ENCODE measurements at places on chromosomes 16 and 17.

DNA sequence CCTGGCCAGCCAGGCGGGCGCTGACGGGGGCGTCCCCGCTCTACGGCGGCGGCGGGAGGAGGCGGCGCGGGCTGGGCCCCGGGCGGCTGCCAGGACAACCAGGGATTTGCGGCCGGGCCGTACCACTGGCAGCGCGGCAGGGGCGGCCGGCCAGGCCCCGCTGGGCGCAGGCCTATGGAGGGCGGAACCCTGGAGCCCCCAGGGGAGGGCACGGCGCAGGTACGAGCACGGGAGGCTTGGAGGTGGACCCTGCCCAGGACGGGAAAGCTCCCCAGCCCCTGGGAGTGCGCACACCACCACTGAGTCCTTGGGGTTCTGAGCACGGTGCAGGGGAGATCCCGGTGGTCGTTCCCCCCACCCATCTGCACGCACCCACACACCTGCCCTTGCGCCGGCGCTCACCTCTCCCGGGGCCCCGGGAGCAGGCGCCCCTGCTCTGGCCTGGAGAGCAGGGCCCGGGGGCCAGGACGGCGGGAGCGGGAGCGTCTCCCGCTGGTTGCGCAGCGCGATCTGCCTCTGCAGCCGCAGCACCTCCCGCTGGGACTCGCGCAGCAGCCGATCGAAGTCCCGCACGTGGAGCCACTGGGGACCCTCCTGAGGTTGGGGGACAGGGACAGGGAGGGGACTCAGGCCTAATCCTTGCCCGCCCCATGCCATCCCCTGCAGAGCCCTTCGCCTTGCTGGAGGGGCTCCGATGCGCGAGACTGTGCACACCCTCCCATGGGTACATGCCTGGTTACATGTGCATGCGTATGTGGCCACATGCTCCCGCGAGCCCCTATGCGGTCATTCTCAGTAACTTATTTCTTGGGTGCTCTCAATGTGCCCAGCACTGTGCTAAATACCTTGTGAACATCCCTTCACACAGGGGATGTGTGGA is 3.9 kb downstream of the TSPOAP1 start:
- DNase-seq, result peak; percentile 50

DNA sequence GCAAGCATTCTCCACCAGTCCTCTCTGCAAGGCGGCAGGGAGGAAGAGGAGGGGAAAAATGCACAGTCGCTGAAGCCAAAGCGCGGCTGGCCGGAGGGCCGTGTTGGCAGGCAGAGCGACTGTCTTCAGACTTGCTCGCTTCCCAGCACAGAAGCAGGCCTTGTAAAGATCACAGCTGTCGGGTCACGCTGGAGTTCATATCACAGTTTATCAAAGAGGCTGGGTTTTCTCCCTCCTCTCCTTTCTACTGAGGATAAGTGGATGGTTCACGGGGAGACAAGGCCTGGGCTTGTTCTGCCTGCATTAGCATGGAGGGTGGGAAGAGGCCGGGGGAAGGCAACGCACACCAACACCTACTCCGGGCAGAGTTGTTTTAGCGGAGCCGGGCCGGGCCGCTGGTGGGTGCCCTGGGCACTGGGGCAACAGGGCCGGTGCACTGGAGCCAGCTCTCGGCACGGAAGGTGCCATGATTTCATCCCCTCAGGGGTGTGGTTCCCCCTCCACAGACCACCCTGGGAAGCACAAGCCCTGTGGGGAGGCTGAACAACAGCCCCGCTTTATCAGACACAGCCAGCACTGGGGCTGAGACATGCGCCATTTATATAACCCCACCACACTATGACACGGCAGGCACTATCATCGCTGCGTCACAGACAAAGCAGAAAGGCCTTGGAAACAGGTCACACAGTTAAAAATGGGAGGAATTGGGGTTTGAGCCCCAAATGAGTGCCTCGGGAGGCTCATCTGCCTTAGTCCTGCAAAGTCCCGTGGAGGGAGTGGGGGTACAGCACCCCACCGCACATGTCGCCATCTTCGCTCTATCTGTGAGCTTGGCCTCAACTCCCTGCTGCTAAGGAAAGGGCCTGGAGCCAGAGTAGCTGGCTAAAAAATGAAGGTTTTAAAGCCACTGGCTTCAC is 40.3 kb upstream of the MTSS2 start:
- DNase-seq, result no peak

- no peak for DNase-seq
Measured at GRCh38 chr17:72516772-72517399, 396.1 kb downstream of the SOX9 start.

- DNase-seq, result no peak
Measured at GRCh38 chr16:30565526-30565925, 6.0 kb downstream of the ZNF688 start.

GRCh38 chr17:4440690-4441686 is 7.2 kb downstream of the SPNS3 start:
- no peak for DNase-seq

GRCh38 chr17:45279898-45280297 is 18.0 kb upstream of the SPATA32 start:
- DNase-seq, result no peak

DNA sequence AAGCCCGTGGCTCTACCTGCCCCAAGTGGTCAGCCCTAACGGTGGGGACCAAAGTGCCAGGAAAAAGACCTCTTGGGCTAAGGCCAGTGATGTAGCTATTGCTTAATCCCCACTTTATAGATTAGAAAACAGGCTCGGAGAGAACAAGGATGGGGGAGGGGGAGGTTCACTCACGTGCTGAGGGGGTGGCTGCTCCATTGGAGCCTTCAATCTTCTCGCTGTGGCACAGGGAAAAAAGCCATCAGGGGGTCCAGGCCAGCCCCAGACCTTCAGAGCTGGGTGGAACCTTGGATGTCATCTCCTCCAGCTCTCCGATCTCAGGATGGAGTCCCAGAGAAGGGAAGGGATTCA is 45.9 kb downstream of the SRCIN1 start:
- DNase-seq, result no peak

DNA sequence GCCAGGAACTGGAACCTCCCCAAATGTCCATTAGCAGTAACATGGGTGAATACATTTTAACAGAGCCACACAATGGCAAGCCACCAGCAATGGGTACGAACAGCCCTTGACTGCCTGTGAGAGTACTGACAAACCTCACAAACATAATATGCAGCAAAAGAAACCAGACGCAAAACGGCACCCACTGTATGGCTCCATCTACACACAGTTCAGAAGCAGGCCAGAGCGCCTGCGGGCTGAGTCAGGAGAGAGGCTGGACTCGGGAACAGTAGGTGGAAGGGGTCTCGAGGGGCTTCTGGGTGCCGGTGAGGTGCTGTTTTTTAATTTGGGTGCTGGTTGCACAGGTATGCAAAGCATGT is 77.4 kb upstream of the TOB1 start:
- DNase-seq, result no peak

DNA sequence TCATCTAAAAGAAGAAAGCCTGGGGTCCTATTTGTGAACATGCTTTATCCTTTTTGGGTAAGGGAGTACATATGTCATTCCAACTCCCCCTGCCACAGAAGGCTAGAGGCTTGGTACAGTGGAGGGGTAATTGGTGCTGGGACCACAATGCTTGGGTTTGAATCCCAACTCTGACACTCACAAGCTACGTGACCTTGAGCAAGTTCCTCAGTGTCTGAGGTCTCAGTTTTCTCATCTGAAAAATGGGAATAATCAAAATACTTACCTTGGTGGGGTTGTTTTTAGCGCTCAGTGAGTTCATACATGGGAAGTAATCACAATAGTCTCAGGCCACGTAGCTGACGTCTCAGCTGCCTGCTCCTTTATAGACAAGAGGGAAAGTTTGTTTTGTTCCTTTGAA is 150.8 kb downstream of the CPPED1 start:
- DNase-seq, result no peak

- no peak for DNase-seq
Measured at GRCh38 chr17:82823004-82823403, 16.8 kb downstream of the ZNF750 start.

- DNase-seq, result no peak
Measured at GRCh38 chr17:82101301-82101715, 3.3 kb upstream of the FASN start.

DNA sequence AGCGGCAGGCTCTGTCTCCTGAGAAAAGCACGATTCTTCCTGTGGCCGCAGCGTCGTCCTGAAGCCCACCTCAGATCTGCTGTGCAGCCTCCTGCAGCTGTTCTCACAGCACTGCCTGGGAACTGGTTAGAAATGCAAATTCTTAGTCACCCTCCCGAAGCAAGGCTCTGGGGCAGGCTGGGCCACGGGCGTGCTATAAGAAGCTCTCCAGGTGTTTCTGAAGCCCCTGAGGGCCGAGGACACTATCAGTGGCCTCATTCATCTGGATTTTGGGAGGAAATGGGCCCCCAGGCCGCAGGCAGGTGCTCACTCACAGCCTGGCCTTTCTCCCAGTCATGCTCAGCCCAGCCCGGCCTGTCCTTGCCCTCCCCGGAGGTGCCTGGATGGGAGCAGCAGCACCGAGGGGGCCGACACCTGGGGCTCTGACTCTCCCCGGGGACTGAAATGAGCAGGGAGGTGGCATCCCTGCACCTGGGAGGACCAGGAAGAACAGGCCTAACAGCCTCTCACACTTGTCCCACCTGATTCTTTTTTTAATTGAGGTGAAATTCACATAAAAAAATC is 10.4 kb upstream of the NLRC3 start:
- no peak for DNase-seq

GRCh38 chr17:70423562-70423961 is 254.2 kb downstream of the KCNJ2 start:
- no peak for DNase-seq

- no peak for DNase-seq
Measured at GRCh38 chr17:48994549-48995303, 2.5 kb upstream of the IGF2BP1 start.

DNA sequence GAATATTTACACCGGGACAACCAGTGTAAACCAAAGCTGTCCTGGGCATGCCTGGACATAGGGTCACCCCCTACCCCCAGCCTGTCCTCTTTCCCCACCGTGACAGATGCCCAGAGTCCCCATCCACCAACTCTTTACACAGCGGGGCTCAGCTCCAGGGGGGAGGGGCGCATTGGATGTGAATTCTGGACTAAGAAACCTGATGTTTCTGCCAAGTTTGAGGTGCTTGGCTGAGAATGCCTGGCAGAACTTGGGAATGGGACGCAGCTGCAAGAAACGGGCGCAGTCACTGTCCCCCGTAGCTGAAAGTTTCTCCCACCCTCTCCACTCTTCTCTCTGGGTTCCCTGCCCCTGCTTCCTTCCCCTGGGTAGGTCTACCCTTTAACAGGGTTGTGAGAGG is 68.0 kb upstream of the CDC42EP4 start:
- no peak for DNase-seq

DNA sequence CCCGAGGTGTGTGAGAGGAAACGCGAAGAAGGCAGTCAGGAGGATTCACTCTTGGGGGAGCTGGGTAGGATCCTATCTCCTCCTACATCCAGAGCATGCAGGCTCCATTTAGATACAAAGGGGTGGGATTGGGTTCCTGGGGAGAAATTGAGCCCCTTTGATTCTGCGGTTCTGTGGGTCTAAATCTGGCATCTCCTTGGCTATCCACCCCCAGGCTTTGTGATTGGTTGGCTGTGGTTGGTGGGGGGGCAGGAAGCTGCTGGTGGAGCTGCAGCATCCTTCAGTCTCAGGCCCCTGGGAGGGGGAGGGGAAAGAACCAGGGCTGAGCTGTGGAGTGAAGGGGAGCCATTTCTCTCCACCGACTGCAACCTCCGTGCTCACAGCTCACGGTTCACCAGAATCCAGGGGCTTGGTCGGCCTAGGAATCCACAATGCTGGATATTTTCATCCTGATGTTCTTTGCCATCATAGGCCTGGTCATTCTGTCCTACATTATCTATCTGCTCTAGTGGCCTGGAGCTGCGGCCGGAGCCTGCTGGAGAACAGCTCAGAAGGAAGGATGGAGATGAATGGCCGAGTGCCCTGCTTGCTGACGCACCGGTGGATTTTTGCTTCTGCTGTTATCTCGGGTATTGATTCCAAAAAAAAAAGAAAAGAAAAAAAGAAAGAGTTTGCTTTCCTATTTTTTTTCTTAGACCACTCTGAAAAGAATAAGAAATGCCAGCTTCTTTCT is at the start of gene LASP1NB:
Gene LASP1NB (plus strand): TSS at position 352 of the 733 bp plus-strand sequence.
- DNase-seq, result no peak

- peak; percentile 94 for DNase-seq
Measured at GRCh38 chr16:51994597-51994996, 552.3 kb downstream of the TOX3 start.

DNA sequence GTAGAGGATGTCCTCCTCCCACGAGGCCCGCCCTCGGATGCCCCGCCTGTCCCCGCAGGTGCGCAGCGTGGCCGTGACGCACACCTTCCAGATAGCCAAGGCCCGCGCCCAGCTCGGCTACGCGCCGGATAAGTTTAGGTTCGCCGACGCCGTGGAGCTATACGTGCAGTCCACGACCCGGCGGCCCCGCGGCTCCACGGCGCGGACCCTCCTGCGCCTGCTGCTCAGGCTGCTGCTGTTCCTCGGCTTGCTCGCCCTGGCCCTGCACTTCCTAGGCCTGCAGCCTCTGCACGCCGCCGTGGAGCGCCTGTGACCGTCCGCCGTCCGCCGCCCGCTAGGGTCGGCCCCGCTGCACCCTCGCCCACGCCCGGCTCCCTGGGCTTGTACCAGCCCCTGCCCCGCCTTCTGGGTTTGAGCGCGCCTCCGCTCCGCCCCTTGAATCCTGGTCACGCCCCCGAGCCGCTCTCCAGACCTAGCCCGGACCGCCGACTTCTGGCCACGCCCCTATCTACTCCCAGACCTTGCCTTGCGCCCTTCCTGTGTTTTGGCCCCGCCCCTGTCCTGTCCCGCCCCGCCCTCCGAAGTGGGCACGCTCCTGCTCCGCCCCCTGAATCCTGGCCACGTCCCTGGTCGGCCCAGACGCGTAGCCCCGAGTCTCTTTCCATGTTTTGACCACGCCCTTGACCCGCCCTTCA is 15.8 kb upstream of the EEF2K start:
- DNase-seq, result peak; percentile 97

- DNase-seq, result peak; percentile 14
Measured at GRCh38 chr17:376936-377863, 24.6 kb upstream of the RPH3AL start.

GRCh38 chr16:4015275-4016004 is 100.8 kb downstream of the ADCY9 start:
- DNase-seq, result no peak

DNA sequence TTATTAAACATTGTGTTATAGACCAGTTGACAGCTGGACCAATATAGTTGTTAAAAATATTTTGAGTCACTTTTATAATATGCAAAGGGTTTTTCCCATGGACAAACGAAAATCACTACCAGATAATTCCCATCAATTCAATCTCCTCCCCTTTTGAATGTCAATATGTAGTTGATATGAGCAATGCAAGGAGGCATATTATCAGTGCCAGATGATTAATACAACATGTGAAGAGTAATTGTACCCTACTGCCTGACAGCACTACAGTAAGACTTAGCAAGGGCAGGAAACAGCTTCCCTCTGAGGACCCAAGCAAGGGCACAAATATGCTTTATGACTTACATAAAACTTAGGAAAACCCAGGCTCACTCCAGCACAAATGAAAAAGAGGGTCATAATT is 17.3 kb downstream of the KANSL1 start:
- DNase-seq, result no peak

Measured in NCI-H510A (cell line).